ENCODE measurements at places on chromosomes 3 and 15. TPM values are rescaled to one million over a fixed set of nuclear protein-coding genes. Genes with fewer than 3 reads are reported as not detected.

GRCh38 chr15:33580526-33580925, 269.8 kb downstream of the RYR3 start:
- peaks cover 8% of the 10 kb centered on the region for H3K4me1 ChIP-seq
- no peaks in the 10 kb centered on the region for H3K36me3 ChIP-seq
- peak overlapping the region; percentile 20 for H3K27ac ChIP-seq
- no peaks in the 10 kb centered on the region for H3K27me3 ChIP-seq

UPK1B gene
- total RNA-seq, result 0.14 TPM

FMN1 gene
- total RNA-seq, result 5.3 TPM

STRIT1 gene
- not detected for total RNA-seq

GRCh38 chr3:165070682-165071081, 7.6 kb downstream of the SI start:
- no peaks in the 10 kb centered on the region for H3K4me1 ChIP-seq
- H3K36me3 ChIP-seq, result no peaks in the 10 kb centered on the region
- H3K27me3 ChIP-seq, result no peaks in the 10 kb centered on the region
- no peak overlapping the region for H3K4me3 ChIP-seq
- no peak overlapping the region for H3K27ac ChIP-seq

PROS1 gene
- 13.4 TPM for total RNA-seq

- H3K27ac ChIP-seq, result peak overlapping the region; percentile 64
- H3K4me3 ChIP-seq, result no peak overlapping the region
- peak; percentile 72 for DNase-seq
- H3K36me3 ChIP-seq, result no peaks in the 10 kb centered on the region
- no peaks in the 10 kb centered on the region for H3K27me3 ChIP-seq
These were observed 152.3 kb downstream of the IGF1R start for GRCh38 chr15:98800437-98801233.

DNA sequence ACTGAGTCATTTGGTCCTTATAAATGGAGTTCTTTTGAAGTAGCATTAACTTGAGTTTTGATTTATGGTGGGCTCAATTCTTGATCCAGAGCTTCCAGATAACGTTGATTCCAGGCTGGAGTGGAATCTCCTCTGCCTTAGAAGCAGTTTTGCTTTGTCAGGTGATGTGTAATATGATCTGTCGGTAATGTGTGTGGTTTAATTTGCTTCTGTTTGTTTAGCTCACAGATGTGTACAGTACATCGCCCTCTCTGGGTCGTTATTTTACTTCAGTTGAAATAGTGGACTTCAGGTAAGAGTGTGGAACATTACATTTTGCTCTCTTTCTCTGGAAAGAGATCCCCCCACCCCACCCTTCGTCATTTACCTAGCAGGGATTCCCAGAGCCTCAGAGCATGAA, 23.1 kb downstream of the C3orf52 start:
- no peak overlapping the region for H3K4me3 ChIP-seq
- no peak overlapping the region for H3K27ac ChIP-seq
- H3K4me1 ChIP-seq, result peaks cover 2% of the 10 kb centered on the region
- DNase-seq, result no peak

ALG3 gene
- total RNA-seq, result 47.1 TPM

TLR9 gene
- 0.25 TPM for total RNA-seq

NPRL2 gene
- 20.3 TPM for total RNA-seq

DNA sequence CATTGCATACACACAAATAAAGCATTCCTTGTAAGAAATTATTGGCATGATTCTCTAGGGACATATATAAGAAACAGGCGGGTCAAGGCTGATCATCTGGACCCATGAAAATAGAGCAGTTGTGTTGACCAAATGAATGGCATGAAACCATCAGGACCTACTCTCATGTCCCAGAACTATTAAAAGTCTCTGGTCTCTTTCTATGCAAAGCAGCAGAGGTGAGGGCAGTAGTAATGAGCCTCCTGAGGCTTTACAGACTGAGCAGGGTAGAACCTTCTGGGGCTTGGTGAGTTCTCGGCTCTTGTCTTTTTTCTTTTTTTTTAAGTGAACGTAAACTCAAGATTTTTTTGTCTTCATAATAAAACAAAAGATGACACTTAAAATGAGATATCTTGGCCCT, 9.3 kb downstream of the GLDN start:
- H3K36me3 ChIP-seq, result no peaks in the 10 kb centered on the region
- H3K27me3 ChIP-seq, result peaks cover 31% of the 10 kb centered on the region
- DNase-seq, result no peak

DNA sequence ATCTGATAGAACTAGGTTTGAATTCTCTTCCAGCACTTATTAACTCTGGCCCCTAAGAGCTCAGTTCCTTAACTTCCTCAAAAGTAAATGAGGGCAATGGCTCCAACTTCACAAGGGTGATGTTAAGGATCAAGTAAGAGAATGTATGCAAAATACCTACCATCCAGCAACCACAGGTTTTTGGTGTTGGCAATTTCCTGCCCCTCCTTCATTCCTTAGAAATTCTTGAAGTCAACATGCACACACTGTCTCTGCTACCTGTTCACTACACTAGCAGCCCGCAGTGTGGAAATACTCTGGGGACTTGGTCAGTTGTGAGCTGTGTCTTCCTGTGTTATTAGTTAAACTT, 5.0 kb downstream of the ZBED2 start:
- peaks cover 53% of the 10 kb centered on the region for H3K4me1 ChIP-seq
- no peaks in the 10 kb centered on the region for H3K27me3 ChIP-seq
- no peak for DNase-seq
- H3K4me3 ChIP-seq, result no peak overlapping the region

- no peaks in the 10 kb centered on the region for H3K27me3 ChIP-seq
- H3K27ac ChIP-seq, result peak overlapping the region; percentile 71
These were observed 401.1 kb downstream of the NAALADL2 start for GRCh38 chr3:175260145-175260794.

GRCh38 chr3:169954142-169954756, 12.4 kb upstream of the SEC62 start:
- no peak for DNase-seq
- H3K27me3 ChIP-seq, result no peaks in the 10 kb centered on the region
- no peaks in the 10 kb centered on the region for H3K36me3 ChIP-seq
- no peaks in the 10 kb centered on the region for H3K4me1 ChIP-seq
- no peak overlapping the region for H3K27ac ChIP-seq
- H3K4me3 ChIP-seq, result no peak overlapping the region

DNA sequence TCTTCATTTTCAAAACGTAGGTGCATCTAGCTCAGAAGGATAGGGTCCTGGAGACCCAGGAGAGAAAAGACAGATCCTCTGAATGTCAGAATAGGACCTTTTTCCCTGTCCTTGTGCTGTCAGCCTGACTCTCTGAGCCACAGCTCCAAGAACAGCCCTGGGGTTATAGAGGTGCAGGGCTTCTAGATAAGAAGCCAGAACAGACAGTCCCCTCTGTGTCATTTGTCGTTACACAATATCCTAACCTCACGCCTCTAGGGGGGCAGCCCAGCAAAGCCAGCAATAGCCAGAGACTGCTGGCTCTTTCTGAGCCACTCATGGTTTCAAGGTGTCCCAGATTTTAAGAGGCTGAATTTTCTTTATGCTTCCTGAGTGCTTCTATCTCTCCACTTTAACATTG, 153.2 kb upstream of the THBS1 start:
- no peak overlapping the region for H3K4me3 ChIP-seq
- H3K27me3 ChIP-seq, result no peaks in the 10 kb centered on the region
- H3K36me3 ChIP-seq, result no peaks in the 10 kb centered on the region
- DNase-seq, result no peak
- H3K27ac ChIP-seq, result no peak overlapping the region

- no peaks in the 10 kb centered on the region for H3K4me1 ChIP-seq
- no peak overlapping the region for H3K4me3 ChIP-seq
- H3K27me3 ChIP-seq, result peaks cover 66% of the 10 kb centered on the region
- no peak for DNase-seq
- no peak overlapping the region for H3K27ac ChIP-seq
These were observed 69.5 kb upstream of the EPHB3 start for GRCh38 chr3:184491867-184492615.

- H3K36me3 ChIP-seq, result no peaks in the 10 kb centered on the region
- no peak overlapping the region for H3K4me3 ChIP-seq
- H3K4me1 ChIP-seq, result no peaks in the 10 kb centered on the region
- DNase-seq, result no peak
- no peaks in the 10 kb centered on the region for H3K27me3 ChIP-seq
- no peak overlapping the region for H3K27ac ChIP-seq
These were observed 130.3 kb upstream of the CDIN1 start for GRCh38 chr15:36449084-36449661.

LSAMP gene
- 16.0 TPM for total RNA-seq

DNA sequence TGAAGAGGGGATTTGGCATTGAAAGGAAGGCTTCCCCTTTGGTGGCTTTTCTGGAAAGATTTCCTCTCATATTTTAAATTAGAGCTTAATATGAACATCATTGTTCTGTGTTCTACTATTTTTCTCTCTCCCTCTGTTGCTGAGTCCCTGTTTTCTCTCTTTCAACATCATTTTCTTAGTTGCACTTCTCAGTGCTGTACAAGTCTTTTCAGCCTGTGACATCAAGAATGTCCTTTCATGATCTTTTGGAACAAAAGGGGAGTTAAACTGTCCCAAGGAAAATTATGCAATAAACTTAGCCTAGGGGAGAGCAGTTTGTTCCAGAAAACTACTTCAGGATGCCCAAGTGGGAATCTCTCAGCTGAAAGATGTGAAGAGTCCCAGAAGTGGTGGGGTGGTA, 325.1 kb downstream of the IL20RB start:
- no peaks in the 10 kb centered on the region for H3K36me3 ChIP-seq
- H3K4me1 ChIP-seq, result no peaks in the 10 kb centered on the region
- DNase-seq, result no peak
- H3K27me3 ChIP-seq, result no peaks in the 10 kb centered on the region
- H3K4me3 ChIP-seq, result no peak overlapping the region
- no peak overlapping the region for H3K27ac ChIP-seq

DNA sequence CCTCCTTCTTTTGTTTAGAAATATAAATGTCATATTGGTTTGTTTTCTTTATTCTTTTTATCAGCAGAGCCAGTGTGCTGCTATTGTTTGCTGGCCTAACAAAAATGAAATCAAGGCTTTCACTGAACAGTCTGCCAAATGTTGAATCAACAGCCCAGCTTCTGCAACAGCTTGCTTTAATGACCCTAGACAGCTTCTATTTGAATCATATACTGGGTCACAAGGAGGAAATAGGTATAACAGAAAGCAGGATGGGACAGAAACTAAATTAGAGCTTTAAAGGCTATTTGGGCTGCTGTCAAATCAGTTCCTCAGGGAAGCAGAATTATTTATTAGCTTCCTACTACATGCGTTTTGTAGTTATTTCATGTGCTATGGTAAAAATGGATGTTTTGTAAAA, 12.1 kb upstream of the DNAJC13 start:
- H3K27me3 ChIP-seq, result peaks cover 8% of the 10 kb centered on the region
- H3K36me3 ChIP-seq, result no peaks in the 10 kb centered on the region
- H3K4me1 ChIP-seq, result no peaks in the 10 kb centered on the region
- no peak for DNase-seq
- no peak overlapping the region for H3K4me3 ChIP-seq
- no peak overlapping the region for H3K27ac ChIP-seq

GRCh38 chr3:192092388-192093005, 631.5 kb downstream of the PYDC2 start:
- no peaks in the 10 kb centered on the region for H3K36me3 ChIP-seq
- H3K27ac ChIP-seq, result peak overlapping the region; percentile 43
- peaks cover 7% of the 10 kb centered on the region for H3K4me1 ChIP-seq
- DNase-seq, result no peak

GRCh38 chr3:160023476-160023875, 34.8 kb downstream of the IL12A start:
- H3K27ac ChIP-seq, result no peak overlapping the region
- H3K4me3 ChIP-seq, result no peak overlapping the region
- peaks cover 22% of the 10 kb centered on the region for H3K4me1 ChIP-seq
- no peak for DNase-seq
- no peaks in the 10 kb centered on the region for H3K27me3 ChIP-seq

GRCh38 chr15:66982816-66983215, 82.6 kb upstream of the SMAD3 start:
- no peak overlapping the region for H3K4me3 ChIP-seq
- H3K27ac ChIP-seq, result no peak overlapping the region
- H3K4me1 ChIP-seq, result no peaks in the 10 kb centered on the region
- no peaks in the 10 kb centered on the region for H3K36me3 ChIP-seq
- no peak for DNase-seq
- peaks cover 13% of the 10 kb centered on the region for H3K27me3 ChIP-seq

DNA sequence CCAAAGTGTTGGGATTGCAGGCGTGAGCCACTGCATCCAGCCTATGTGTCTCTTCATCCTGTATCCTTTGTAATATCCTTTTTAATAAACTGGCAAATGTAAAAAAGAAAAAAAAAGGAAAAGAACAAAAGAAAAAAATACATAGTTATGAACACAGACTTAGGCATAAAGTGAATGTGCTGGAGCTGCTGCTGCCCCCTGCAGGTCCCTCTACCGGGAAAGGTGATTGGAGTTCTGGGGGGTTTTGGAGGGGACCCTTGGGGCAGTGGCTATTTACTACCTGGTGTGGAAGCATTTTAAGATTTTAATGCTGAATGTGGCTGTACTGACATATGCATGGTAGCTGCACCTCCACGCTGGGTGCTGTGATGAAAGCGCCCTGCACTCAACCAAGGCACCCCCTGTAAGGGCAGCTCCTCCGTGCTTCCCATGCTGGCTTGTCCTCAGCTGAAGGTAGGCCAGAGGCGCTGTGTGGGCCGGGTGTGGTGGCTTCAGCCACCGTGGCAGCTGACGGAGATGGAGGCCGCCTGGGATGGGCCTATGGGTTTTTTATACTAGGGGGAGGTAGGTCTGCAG, 49.9 kb downstream of the RPLP1 start:
- H3K27ac ChIP-seq, result no peak overlapping the region
- no peak overlapping the region for H3K4me3 ChIP-seq
- DNase-seq, result no peak
- no peaks in the 10 kb centered on the region for H3K4me1 ChIP-seq

FBLN2 gene
- total RNA-seq, result 36.6 TPM

- H3K36me3 ChIP-seq, result no peaks in the 10 kb centered on the region
- no peaks in the 10 kb centered on the region for H3K4me1 ChIP-seq
- H3K4me3 ChIP-seq, result no peak overlapping the region
- H3K27me3 ChIP-seq, result no peaks in the 10 kb centered on the region
- no peak for DNase-seq
These were observed 77.4 kb downstream of the ZBBX start for GRCh38 chr3:167302678-167303077.

GRCh38 chr3:8204853-8205650, 296.6 kb upstream of the LMCD1 start:
- no peaks in the 10 kb centered on the region for H3K36me3 ChIP-seq
- H3K27me3 ChIP-seq, result no peaks in the 10 kb centered on the region
- peak; percentile 21 for DNase-seq
- H3K4me3 ChIP-seq, result no peak overlapping the region
- H3K4me1 ChIP-seq, result peaks cover 4% of the 10 kb centered on the region

- H3K4me3 ChIP-seq, result no peak overlapping the region
- DNase-seq, result no peak
These were observed 173.3 kb upstream of the MBNL1 start for GRCh38 chr3:152095472-152095871.

PRC1 gene
- 8.1 TPM for total RNA-seq

GRCh38 chr3:89576417-89576816, 469.0 kb downstream of the EPHA3 start:
- H3K27me3 ChIP-seq, result no peaks in the 10 kb centered on the region
- no peaks in the 10 kb centered on the region for H3K36me3 ChIP-seq
- H3K4me3 ChIP-seq, result no peak overlapping the region
- H3K4me1 ChIP-seq, result no peaks in the 10 kb centered on the region
- no peak overlapping the region for H3K27ac ChIP-seq

Data from astrocyte (in vitro differentiated cells and primary cell).